Stimulated activated CD8-positive, alpha-beta memory T cell treated with anti-CD3 and anti-CD28 coated beads, Interleukin-4, amount 100 ng/mL, for 1 hour (primary cell): ENCODE measurements at places on chromosomes 13 and 19.

DNA sequence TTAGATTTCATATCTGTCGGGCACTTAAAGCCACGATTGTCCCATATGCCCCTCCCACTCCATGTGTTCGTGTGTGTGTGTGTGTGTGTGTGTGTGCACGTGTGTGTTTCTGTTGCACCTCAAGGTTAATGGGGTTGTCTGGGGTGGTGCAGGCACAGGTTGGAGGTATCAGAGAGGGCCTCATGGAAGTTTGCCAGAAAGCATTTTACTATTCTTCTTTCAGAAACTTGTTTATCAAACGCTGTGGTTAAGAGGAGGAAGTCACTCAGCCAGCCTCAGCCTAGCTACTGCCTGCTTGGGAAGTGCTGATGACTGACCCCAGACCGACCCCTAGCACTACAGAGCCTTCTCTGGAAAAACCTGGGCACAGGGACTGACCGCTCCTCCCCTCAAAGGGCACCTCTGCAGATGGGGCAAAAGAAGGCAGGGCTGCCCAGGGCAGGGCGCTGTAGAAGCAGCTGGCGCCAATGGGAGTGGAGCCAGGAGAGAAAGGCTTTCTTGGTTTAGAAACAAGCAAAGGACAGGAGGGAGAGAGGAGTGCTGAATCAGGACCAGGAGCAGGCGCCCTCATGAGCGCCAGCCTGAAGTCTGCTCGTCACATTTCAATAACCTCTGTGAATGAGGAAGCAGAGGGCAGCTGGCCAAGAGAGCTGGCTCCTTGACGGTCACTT, 3.9 kb downstream of the SIAH3 start:
- DNase-seq = no peak

GRCh38 chr13:24788538-24788937, 24.6 kb downstream of the RNF17 start:
- no peak for DNase-seq

DNA sequence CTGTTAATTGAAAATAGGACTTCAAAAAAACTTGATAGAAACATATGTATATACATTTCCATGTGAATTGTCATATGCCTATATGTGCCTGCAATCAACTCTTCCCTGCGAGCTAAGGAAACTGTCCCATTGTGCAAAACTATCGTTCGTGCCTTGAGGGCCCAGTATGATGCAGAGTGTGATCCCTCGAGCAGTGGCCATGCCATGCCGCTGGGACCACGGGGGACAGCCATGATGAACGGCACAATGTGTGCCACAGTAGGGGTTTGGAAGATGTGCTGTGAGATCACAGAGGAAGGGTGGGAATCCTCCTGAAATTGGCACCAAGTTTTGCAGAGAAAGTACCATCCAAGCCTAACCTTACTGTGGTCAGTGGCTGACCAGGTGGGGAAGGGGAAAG, 118.1 kb upstream of the SOX1 start:
- DNase-seq = no peak

DNA sequence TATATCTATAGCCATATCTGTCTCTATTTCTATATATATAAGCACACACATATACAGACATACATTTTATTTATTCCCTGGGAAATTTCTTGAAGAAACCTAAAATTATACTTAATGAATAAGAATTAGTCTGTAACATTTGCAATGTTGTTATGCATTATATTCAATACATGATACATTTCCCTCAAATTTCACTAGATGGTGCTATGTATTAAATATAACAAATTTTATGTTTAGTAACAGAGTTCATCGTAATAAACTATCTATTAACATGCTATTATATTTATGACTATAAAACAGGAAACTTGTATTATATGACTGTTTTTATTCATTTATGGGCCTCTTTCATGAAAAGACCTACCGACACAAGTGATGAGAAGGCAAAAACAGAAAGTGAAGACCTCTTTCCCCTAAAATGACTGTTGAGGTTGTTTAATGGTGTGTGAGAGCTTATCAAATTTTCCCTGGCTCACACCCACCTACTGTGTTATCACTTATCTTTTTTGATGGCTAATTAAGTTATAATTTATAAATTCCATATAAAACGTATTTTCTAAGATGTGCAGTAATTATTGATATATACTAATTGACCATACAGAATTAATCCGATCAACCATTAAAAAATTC, 881.9 kb downstream of the SLITRK6 start:
- DNase-seq = no peak

DNA sequence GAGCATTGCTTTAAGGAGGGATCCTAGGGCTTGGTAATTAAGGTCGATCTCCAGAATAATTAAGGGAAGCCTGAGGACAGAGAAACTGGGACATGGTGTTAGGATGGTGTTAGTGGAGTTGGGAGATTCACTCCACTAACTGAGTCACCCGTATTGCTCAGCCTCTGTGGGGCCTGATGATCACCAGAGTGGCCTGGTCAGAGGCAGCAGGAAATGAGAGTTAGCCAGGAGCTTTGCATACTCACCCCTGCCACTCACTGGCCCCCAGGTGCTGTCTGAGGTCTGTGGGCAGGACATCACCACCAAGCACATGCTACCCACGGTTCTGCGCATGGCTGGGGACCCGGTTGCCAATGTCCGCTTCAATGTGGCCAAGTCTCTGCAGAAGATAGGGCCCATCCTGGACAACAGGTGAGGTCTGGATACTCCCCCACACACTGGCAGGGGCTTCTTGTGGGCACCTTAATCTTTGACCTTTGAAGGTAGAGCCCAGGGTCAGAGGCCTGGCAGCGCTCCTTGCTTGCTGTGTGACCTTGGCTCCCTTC, 32.1 kb downstream of the PPP2R1A start:
- no peak for DNase-seq

DNA sequence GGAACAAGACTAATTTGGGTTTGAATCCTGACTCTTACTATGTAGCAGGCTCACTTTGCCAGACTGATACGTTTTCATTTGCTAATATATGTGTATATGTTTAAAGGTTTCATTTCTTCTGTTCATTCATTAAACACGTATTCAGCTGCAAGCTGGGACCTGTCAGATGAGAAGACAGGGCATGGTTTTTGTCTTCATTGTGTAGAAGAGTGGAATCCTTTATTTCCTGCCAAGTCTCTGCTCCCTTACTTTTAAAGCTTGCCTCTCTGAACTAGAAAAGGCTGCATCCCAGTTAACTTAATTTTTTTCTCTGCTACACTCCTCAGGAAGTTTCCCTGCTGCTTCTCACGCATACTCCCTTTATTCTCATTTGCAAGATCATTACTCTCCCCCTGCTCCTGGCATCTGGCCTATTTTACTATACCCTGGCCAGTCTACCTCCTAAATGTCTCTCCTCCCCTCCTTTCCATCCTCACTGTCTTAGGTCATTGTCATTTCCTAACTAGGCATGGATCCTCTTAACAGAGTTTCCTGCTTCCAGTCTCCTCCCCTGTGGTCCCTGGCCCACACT, 141.0 kb upstream of the TMTC4 start:
- DNase-seq = no peak

DNA sequence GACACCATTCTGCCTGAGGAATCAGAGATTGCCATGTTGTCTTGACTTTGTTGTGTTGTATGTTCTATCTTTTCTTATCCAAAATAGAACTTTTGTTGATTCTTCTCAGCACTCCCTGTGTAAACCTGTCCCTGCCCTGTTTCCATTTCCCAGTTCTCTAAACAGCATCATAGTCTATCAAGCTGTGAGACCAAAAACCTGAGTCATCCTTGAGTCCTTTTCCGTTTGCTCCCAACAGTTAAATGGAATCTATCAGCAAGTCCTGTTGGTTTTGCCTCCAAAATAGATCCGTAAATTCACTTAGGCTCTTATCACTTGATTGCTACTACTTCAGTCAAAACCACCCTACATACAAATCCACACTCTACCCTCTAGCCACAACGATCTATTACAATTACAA, 667.1 kb downstream of the PCDH9 start:
- DNase-seq = no peak

GRCh38 chr13:46149272-46150133, 32.5 kb downstream of the LCP1 start:
- DNase-seq = no peak

GRCh38 chr13:44448373-44448772, 74.7 kb downstream of the SERP2 start:
- no peak for DNase-seq

- no peak for DNase-seq
These were observed 38.3 kb downstream of the SOX1 start for GRCh38 chr13:112105244-112105681.

DNA sequence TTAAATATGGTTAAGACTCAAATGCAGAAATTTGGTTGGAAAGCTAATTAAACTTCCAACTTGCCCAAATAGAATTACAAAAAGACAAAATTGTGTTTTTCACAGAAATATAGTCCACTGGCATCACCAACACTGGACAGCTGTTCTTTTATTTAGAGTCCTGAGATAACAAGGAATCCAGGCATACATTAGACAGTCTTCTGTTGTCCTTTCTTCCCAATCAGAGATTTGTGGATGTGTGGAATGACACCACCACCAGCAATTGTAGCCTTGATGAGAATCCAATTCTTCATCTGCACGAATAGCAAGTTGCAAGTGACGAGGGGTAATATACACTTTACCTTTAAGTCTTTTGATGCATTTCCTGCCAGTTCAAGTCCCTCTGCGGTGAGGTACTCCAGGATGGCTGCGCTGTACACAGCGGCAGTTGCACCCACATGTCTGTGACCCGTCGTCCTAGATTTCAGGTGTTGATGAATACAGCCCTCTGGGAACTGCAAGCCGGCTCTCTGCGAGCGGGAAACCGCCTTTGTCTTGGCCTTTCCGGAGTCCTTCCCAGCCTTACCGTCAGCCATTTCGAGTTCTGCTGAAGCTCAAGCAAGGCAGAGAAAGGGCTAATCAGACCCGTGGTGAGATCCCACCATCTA, 14.7 kb downstream of the UBAC2 start:
- no peak for DNase-seq

DNA sequence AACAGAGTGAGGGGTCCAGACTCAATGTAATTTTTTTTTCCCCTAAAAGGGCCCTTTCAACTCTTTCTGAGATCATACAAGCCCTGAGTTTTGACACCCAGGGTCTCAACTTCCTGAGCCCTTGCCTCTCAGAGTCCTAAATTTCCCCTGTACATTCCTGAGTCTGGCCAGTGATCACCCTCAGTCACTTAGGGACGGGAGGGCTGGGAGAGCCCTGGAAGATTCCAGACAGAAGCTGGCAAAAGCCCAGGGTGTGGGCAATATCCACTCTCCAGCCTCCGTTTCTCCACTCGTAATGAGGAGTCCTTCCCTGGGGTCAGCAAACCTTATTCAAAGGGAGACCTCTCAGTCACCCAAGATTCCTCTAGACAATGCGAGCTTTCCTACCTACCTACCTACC, 1.6 kb downstream of the PPP1R13L start:
- DNase-seq = no peak

- no peak for DNase-seq
These were observed 66.9 kb downstream of the ING1 start for GRCh38 chr13:110780422-110780821.
